ENCODE measurements at places on chromosomes 7 and 10.
A peak's percentile ranks its signal among the peaks of the same experiment; 100 is the strongest.

GRCh38 chr7:112060625-112061024 is 145.6 kb downstream of the DOCK4 start:
- no peak for DNase-seq

GRCh38 chr10:17665747-17666146 is 21.8 kb downstream of the STAM start:
- DNase-seq, result no peak

GRCh38 chr7:77328669-77329068 is 87.5 kb downstream of the GSAP start:
- DNase-seq, result no peak

- no peak for DNase-seq
These were observed 81.4 kb downstream of the NRBF2 start for GRCh38 chr10:63214571-63214970.

DNA sequence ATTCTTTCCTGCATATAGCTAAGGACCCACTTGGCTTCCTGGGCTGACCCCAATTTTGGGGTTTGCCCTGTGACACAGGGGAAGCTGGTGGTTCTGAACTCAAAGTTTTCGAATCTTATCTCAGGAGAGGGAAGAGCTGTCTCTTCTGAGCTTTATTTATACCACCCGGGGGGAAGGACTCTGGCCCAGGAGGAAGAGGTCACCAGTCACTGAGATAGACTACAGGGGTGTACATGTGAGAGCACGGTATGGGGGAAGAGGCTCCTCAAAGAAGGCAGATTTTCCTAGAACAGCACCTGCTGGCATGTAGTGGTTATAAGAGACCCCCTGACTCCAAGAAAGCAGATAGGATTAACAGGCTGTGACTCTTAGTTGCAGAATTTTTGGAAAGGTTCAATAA is 101.8 kb upstream of the ELMO1 start:
- no peak for DNase-seq

- DNase-seq, result no peak
These were observed 68.3 kb downstream of the DNAH11 start for GRCh38 chr7:21611129-21611528.

DNA sequence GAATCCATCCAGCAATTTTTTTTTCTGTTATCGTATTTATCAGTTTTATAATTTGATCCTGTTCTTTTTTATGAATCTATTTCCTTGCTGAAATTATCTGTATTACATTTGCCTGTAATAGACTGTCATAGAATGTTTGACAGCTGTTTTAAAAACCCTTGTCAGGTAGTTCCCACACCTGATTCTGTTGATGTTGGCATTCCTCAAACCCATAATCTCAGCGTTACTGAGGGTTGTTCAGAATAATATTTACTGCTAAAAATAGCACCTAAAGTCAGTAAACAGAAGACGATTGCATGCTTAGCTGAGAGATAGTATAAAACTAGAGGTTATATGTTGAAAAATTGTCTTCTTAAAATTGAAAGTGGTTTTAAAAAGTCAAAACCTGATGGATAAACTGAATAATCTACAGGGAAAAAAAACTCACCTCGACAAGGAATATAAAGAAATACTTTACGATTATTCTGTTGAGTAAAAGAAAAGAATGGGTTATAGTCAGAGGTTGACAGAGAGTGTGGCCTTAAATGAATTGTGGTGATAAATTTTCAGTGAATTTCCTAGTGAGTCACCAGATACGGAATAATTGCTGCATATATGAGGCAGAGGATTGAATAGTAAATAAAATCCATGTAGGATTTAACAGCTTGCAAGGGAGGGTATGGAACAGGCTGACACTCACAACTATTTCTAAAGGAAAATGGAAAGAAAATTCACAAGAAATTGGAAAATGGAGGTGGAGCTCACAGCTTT is 824.1 kb upstream of the IGFBP3 start:
- no peak for DNase-seq

DNA sequence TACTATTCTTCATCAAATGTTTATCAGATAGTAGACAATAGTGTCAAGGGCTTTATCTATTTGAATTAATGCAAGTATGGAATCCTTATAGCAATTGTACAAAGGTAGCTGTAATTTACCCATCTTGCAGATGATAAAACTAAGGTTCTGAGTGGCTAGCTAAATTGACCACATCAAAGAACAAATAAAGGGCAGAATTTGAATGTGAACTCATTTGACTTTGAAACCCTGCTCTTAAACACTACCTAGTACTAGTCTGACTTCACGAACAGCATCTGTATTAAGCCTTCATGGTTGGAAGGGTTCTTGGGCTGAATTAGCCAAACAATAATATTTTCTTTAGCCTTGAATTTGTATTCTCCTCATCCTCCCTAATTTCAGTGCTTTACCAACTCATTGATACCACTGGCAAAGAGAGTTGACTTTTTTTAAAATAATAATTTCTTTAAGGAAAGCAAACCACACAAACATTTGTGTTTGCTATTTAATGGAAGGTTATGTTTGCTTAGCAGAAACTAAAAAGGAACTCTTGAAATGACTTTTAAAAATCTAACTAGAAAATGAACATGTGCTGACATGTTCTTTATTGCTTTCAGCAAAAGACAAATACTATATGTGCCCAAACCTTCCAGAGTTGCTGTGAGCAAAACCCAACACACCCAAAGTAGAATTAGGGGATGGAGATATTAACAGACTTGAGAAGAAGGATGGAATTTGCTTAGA is 322.6 kb downstream of the RNLS start:
- DNase-seq, result no peak

GRCh38 chr10:11147722-11148121 is 130.1 kb downstream of the CELF2 start:
- no peak for DNase-seq

GRCh38 chr10:43202657-43203447 is 64.0 kb downstream of the RASGEF1A start:
- DNase-seq, result no peak

- no peak for DNase-seq
These were observed 170.8 kb upstream of the DGKB start for GRCh38 chr7:15073301-15073700.

DNA sequence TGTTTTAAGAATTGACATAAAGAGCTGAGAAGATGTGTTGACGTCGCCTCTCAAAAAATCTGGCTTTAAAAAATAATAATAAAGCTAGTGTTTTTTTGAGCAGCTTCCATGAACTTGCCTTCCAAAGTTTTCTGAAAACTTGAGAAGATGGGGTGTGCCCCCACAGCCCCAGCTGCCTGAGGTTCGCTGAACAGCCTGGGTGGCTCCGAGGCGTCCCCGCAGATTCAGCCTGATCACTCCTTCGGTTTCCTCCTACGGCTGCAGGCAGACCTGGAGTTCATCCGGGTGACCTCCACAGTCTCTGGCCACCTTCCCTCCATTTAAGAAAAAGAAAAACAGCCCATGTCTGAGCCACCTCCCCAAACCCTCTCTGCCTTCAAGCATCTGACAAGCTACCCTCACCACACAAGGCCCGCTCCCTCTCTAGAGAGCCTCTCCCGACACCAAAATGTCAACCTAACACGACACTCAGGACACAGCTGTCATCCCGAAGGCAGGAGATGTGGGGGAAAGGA is 177.8 kb downstream of the PTPRN2 start:
- DNase-seq, result no peak

GRCh38 chr10:130363051-130363450 is 226.9 kb downstream of the GLRX3 start:
- no peak for DNase-seq

DNA sequence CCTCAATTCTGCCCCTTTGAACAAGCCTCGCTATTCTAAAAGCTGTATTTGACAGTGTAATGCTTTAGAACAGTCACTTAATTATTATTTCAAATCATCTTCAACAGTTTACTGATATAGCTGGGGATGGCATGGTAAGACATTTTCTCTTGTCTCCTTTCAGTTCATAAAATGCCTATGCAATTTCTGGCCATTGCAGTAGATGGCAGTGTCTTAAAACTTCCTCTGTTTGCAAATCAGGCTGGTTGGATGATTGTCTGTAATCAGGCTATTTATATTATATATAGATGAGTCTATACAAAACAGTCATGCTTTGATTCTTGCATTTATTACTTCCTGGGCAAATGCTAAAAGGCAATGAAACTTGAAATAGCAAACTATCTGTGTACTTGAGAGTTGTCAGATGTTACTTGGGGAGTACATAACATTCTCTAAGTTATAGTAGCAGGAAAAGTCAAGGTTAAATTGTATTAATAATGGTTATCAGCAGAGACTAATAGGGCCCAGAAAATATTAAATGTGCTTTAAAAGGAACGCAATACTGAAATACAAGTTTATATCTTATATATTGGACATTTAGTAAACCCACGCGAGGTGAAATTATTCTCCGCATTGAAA is 55.5 kb upstream of the LHFPL3 start:
- peak; percentile 26 for DNase-seq

GRCh38 chr7:92343714-92344113 is 97.9 kb downstream of the ANKIB1 start:
- DNase-seq, result no peak

All from HEK293T (cell line).